ENCODE measurements at places on chromosomes 2 and 18.

DNA sequence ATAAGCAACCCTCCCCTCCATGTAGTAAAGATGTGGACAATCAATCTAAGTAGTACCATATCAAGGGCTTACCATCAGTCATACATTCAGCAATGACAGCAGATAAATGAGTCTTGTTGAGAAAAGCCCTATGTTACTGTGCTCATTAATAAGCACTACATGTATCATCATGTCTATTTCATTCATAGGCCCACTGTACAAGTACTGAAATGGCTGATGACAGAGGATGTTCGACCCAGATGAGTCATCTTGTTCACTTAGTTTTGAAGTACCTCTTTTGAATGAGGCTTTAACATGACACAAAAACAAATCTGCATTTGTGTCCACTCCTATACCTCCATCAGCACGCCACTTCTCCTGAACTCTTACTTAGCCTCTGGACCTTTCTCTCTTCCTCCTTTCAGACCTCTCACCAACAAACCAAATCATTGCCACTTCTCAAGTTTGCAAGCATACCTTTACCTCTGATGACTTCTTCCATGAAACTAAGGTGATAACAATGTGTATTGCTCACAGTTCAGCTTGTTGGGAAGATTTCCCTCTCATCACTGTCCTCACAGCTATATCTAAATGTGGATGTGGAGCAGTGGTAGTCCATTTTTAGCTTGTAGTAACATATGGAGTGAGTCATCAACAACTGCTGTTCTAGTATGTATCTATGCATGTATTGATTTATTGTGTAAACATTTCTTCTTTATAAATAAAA, 921.0 kb upstream of the SLC39A10 start:
- H3K27me3 ChIP-seq = no peaks in the 10 kb centered on the region
- no peaks in the 10 kb centered on the region for H3K4me1 ChIP-seq

DNA sequence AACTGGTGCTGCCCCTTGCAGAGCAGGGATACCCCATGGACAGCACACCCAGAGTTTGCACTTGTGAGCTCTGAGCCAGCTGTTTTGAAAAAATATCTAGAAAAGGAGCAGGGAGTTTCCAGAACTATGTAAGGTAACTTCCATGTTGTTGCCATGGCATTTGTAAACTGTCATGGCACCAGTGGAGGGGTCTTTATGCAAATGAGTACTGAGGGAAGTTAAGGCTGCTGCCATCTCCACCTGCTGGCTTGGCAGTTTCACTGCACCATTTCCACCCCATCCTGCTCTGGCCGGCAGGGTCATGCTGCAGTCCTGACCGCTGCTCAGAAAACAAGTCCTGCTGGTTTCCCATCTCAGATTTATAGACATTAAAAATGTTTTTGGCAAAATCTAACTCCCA, 52.3 kb upstream of the SNTG2 start:
- no peak overlapping the region for H3K27ac ChIP-seq
- DNase-seq = no peak
- no peak overlapping the region for H3K4me3 ChIP-seq
- peaks cover 8% of the 10 kb centered on the region for H3K27me3 ChIP-seq
- H3K36me3 ChIP-seq = peaks cover 8% of the 10 kb centered on the region
- no peaks in the 10 kb centered on the region for H3K4me1 ChIP-seq

DNA sequence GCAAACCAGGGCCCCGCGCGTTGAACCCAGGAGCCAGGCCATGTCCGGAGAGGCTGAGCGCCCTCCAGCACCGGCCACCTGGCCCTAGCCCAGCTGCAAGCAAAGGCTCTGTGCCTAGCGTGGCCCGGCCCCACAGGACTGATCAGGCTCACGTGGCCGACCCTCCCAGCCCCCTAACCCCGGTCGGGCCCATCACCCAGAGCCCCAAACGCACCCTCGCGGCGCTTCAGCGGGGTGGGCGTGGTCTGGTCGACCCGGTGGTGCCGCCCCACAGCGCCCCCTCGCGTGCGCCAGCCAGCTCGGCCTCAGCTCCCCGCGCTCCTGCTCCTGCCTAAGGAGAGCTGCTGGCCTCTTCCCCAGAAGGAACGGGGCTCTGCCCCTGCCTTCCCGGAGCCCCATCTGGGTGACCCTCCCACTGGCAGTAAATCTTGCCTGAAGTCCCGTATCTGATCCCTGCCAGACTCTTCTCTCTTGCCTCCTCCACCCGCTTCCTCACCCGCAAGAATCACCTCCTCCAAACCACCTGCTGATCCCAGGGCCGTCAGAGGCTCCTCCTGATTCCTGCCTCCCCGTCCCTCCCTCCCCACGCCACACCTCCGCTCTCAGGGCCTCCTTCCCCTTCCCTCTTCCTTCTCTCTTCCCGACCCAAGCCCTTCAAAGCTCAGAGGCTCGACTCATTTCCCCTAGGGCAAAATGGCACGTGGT, 12.3 kb upstream of the TEX51 start:
- peaks cover 2% of the 10 kb centered on the region for H3K4me1 ChIP-seq
- no peaks in the 10 kb centered on the region for H3K36me3 ChIP-seq
- no peak overlapping the region for H3K4me3 ChIP-seq
- no peak overlapping the region for H3K27ac ChIP-seq

DNA sequence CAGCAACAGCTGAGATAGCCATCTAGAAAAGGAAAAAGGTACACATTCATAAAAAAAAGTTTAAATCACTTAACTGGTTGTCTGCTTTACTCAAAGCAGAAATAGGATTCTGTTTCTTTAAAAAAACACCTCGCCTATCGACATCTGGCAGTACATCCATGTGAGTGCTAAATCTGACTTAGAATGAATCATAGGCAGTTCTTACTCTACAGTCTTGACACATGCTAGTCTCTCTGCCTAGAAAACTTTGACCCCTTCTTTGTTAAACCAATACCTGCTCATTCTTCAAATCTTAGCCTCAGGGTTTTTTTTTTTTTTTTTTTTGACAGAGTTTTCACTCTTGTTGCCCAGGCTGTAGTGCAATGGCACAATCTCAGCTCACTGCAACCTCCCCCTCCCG, 37.1 kb upstream of the GPR75 start:
- peaks cover 40% of the 10 kb centered on the region for H3K36me3 ChIP-seq
- no peak overlapping the region for H3K27ac ChIP-seq
- no peak overlapping the region for H3K4me3 ChIP-seq
- no peaks in the 10 kb centered on the region for H3K27me3 ChIP-seq
- no peaks in the 10 kb centered on the region for H3K4me1 ChIP-seq

DNA sequence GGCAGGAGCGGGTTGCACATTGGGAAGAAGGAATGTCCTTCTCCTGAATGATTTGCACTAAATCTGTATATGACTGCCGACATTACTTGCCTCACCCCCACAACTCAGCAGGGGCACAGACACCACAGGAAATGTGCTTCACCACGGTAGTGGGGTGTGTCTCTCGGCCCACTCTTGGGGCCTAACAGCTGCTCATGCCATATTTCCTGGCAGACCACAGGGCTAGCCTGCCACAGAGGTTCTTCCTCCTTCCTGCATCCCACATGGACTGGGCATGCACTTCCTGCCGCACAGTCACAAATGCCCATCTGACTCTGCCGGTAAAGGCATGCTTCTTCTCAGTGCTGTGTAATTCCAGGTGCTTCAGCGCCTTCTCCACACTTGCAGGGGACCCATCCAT, 10.3 kb upstream of the PAPOLG start:
- H3K36me3 ChIP-seq = no peaks in the 10 kb centered on the region
- H3K27ac ChIP-seq = no peak overlapping the region
- peaks cover 9% of the 10 kb centered on the region for H3K4me1 ChIP-seq
- no peak overlapping the region for H3K4me3 ChIP-seq

- no peaks in the 10 kb centered on the region for H3K4me1 ChIP-seq
- no peaks in the 10 kb centered on the region for H3K27me3 ChIP-seq
- DNase-seq = no peak
- H3K4me3 ChIP-seq = no peak overlapping the region
- no peaks in the 10 kb centered on the region for H3K36me3 ChIP-seq
These were observed 970.5 kb upstream of the SLC39A10 start for GRCh38 chr2:194686569-194686968.

- H3K4me1 ChIP-seq = no peaks in the 10 kb centered on the region
- DNase-seq = peak; percentile 11
- H3K27ac ChIP-seq = no peak overlapping the region
These were observed 67.5 kb downstream of the TANC1 start for GRCh38 chr2:159035790-159036411.

GRCh38 chr2:138722316-138722715, 57.9 kb downstream of the NXPH2 start:
- no peak for DNase-seq
- H3K4me3 ChIP-seq = no peak overlapping the region
- H3K4me1 ChIP-seq = no peaks in the 10 kb centered on the region
- peaks cover 5% of the 10 kb centered on the region for H3K27me3 ChIP-seq

GRCh38 chr2:4427083-4427482, 723.7 kb downstream of the DCDC2C start:
- no peaks in the 10 kb centered on the region for H3K36me3 ChIP-seq
- no peaks in the 10 kb centered on the region for H3K4me1 ChIP-seq
- no peaks in the 10 kb centered on the region for H3K27me3 ChIP-seq
- H3K4me3 ChIP-seq = no peak overlapping the region
- no peak overlapping the region for H3K27ac ChIP-seq

GRCh38 chr2:60498127-60498815, 55.2 kb downstream of the BCL11A start:
- H3K4me3 ChIP-seq = no peak overlapping the region
- no peaks in the 10 kb centered on the region for H3K36me3 ChIP-seq
- no peaks in the 10 kb centered on the region for H3K4me1 ChIP-seq
- no peak overlapping the region for H3K27ac ChIP-seq
- DNase-seq = no peak

- no peak overlapping the region for H3K27ac ChIP-seq
- no peaks in the 10 kb centered on the region for H3K36me3 ChIP-seq
- H3K4me3 ChIP-seq = no peak overlapping the region
- no peak for DNase-seq
- peaks cover 34% of the 10 kb centered on the region for H3K27me3 ChIP-seq
These were observed 72.6 kb downstream of the AOX1 start for GRCh38 chr2:200658278-200658864.

GRCh38 chr2:233244818-233245217, 6.7 kb upstream of the ATG16L1 start:
- DNase-seq = no peak
- no peak overlapping the region for H3K27ac ChIP-seq
- H3K36me3 ChIP-seq = no peaks in the 10 kb centered on the region

GRCh38 chr2:105287692-105288091, 41.8 kb downstream of the TGFBRAP1 start:
- H3K4me3 ChIP-seq = no peak overlapping the region
- no peak overlapping the region for H3K27ac ChIP-seq

DNA sequence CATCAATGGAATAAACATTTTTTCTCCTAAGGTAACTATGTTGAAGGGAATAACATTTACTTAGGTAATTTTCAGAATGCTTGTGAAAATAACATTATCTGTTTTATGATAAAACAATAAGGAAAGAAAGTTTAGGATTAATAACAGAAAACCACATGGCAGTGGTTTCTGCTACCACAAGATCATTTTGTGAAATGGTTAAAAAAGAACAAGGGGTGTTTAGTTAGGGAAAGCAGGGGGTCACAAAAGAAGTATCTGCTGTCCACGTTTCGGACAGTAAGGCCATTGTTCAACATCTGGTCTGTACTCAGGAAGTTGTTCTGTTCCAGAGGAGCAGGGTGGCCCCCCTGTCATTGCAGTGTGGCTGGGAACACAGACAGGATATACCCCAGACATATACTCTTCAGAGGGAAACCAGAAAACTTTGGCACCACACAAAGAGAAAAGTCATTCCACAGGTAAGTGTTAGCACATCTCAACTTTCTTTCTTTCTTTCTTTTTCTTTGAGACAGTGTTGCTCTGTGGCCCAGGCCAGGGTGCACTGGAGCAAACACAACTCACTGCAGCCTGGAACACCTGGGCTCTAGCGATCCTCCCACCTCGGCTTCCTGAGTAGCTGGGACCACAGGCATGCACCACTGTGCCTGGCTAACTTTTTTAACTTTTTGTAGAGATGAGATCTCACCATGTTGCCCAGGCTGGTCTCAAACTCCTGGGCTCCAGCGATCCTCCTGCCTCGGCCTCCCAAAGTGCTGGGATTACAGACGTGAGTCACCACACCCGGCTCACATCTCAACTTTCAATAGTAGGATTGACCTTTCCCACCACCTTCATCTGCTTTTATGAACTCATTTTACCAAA, 14.8 kb upstream of the ARL5A start:
- no peaks in the 10 kb centered on the region for H3K4me1 ChIP-seq
- peaks cover 5% of the 10 kb centered on the region for H3K27me3 ChIP-seq
- no peak for DNase-seq
- H3K4me3 ChIP-seq = no peak overlapping the region
- H3K27ac ChIP-seq = no peak overlapping the region
- no peaks in the 10 kb centered on the region for H3K36me3 ChIP-seq

GRCh38 chr2:193868833-193869232, 1674.1 kb upstream of the TMEFF2 start:
- no peaks in the 10 kb centered on the region for H3K36me3 ChIP-seq
- no peak overlapping the region for H3K27ac ChIP-seq
- no peak for DNase-seq
- H3K4me3 ChIP-seq = no peak overlapping the region

- H3K4me3 ChIP-seq = no peak overlapping the region
- H3K36me3 ChIP-seq = no peaks in the 10 kb centered on the region
- no peaks in the 10 kb centered on the region for H3K27me3 ChIP-seq
- H3K27ac ChIP-seq = no peak overlapping the region
These were observed 127.6 kb upstream of the LINC00305 start for GRCh38 chr18:64276311-64277090.

- no peak for DNase-seq
- H3K27ac ChIP-seq = no peak overlapping the region
- no peak overlapping the region for H3K4me3 ChIP-seq
- no peaks in the 10 kb centered on the region for H3K27me3 ChIP-seq
- H3K4me1 ChIP-seq = peaks cover 7% of the 10 kb centered on the region
These were observed 26.1 kb downstream of the CYB5A start for GRCh38 chr18:74265546-74266098.

DNA sequence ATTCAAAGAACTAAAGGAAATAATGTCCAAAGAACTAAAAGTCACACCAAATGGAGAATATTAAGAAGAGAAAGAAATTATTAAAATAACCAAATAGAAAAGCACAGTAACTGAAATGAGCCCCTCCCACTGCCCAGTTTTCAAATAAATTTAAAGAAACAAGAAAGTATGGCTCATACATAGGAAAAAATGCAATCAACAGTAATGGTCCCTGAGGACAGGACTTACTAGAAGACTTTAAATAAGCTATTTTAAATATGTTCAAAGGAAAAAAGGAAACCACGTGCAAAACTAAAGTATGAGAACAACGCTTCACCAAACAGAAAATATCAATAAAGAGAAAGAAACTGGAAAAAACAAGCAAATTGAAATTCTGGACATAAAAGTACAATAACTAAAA, 58.9 kb downstream of the TMEM131 start:
- H3K4me1 ChIP-seq = peaks cover 62% of the 10 kb centered on the region
- no peak for DNase-seq
- H3K27me3 ChIP-seq = no peaks in the 10 kb centered on the region
- H3K4me3 ChIP-seq = no peak overlapping the region
- H3K27ac ChIP-seq = no peak overlapping the region
- H3K36me3 ChIP-seq = peaks cover 12% of the 10 kb centered on the region

DNA sequence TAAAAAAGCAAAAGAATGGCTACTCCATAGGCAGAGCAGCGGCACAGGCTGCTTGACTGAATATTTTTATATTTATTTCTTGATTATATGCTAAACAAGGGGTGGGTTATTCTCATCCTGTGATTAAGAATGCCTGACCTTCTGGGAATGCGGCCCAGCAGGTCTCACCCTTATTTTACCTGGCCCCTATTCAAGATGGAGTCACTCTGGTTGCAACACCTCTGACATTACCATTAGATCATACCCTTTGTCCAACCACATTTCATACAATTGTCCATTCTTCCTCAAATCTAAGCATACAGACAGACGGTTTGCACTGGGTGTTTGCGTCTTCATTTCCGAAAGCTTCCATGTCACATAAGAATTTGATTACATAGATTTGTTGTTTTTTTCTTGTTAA, 168.2 kb downstream of the GALNT1 start:
- no peak overlapping the region for H3K27ac ChIP-seq
- DNase-seq = no peak
- no peak overlapping the region for H3K4me3 ChIP-seq
- peaks cover 7% of the 10 kb centered on the region for H3K27me3 ChIP-seq

Measured in activated CD4-positive, alpha-beta memory T cell treated with anti-CD3 and anti-CD28 coated beads for 36 hours (primary cell).